NCI-H1048 (cell line): ENCODE measurements at places on chromosomes 5 and 9.

GRCh38 chr9:534886-535285 is 306.6 kb upstream of the DMRT1 start:
- DNase-seq = no peak

DNA sequence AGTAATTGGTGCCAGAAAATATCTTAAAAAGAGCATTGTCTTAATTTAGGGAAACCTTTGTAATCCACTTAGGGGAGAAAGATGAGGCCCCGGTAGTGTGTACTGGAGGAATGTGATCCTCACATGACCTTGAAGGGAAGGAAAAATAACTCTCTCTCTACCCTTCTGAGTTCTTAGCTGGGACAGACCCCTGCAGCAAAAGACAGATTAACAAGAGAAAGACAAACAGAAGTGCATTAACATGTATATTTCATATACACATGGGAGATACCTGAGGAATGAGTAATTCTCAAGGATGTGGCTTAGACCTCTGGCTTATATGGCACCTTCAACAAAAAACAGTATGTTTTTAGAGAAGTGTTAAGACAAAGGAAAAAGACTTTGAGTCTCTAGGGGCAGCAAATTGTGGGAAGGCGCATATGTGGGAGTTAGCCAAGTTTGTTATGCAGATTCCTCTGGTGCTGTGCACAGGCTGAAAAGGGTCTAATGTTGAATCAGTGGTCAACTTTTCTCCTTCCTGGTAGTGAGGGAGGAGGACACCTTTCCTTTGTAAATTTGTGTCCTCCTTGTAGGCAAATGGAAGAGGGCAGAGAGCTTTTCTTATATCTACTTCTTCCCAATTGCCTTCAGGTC is 138.8 kb downstream of the LRRC70 start:
- DNase-seq = no peak

GRCh38 chr9:93613174-93613573 is 36.8 kb downstream of the PHF2 start:
- no peak for DNase-seq

GRCh38 chr5:150801117-150801927 is 22.8 kb downstream of the SMIM3 start:
- DNase-seq = no peak

DNA sequence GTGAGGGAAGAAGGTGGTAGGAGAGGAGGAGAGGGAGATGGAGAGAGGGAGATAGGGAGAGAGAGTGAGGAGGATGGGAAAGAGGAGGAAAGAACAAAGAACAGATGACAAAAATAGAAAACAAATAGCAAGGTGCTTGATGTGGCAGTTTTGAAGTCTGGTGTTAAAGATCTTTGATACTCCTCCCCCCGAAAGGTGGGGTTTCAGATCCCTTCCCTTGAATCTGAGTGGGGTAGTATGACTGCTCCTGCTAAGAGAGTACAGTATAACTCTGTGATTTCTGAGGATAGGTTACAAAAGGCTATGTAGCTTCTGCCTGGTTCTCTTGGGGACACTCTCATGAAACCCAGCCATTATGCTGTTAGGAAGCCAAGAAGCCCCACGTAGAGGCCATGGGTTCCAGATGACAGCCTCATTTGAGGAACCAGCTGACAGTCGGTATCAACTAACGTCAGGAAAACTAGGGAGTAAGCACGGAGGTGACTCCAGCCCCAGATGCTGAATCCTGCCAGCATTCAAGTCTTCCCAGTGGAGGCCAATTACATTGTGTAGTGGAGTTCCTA is 102.1 kb downstream of the FANCC start:
- DNase-seq = no peak

DNA sequence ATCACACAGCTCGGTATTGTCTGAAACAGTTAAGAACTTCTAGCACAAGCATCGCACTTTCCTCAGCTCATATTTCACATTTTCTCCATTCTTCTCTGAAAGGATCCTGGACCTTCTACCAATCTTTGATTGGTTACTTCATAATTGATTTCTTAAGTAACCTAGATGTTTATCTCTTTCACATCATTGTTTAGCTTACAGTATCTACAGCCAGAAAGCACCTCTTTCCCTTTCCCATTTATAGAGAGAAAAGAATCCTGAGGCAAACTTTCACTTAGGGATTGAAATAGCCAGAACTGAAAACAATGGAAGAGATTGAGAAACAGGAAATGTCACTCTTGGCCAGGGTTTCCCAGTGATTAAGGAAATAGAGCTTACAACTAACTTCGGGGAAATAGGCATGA is 2.5 kb downstream of the IL33 start:
- DNase-seq = no peak
